H1 (cell line): ENCODE measurements at places on chromosomes 11 and 22. TPM values are rescaled to one million over a fixed set of nuclear protein-coding genes. Genes with fewer than 3 reads are reported as not detected.

DNA sequence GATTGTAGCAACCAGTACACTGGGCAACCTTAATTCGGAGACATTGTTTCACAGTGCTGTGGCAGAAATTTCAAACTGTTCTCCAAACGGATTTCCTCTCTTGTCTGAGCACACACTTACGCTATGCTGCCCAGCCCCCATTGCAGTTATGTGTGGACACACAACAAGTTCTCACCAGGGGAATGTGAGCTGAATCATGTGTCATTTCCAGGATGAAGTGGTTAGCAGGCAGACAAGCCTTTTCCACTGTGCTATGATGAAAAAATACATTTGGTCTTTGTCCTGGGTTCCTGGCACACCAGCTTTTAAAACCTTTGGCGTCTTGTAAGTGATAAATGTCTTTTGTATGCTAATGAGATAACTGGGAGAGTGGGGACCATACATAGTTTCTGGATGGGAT, 46.9 kb upstream of the SYT9 start:
- no peaks in the 10 kb centered on the region for H3K36me3 ChIP-seq
- H3K27ac ChIP-seq = no peak overlapping the region
- no peak for DNase-seq
- H3K4me1 ChIP-seq = no peaks in the 10 kb centered on the region
- no peaks in the 10 kb centered on the region for H3K27me3 ChIP-seq

SCN4B gene
- total RNA-seq = 2.0 and 2.8 TPM in 2 replicates

- no peak overlapping the region for H3K4me3 ChIP-seq
- H3K27me3 ChIP-seq = no peaks in the 10 kb centered on the region
- no peaks in the 10 kb centered on the region for H3K4me1 ChIP-seq
- H3K27ac ChIP-seq = no peak overlapping the region
- no peaks in the 10 kb centered on the region for H3K36me3 ChIP-seq
Observed at GRCh38 chr22:43502306-43502874, 90.6 kb downstream of the MPPED1 start.

TSSK2 gene
- total RNA-seq = not detected in 2 replicates

GRCh38 chr11:100730266-100730665, 43.2 kb downstream of the ARHGAP42 start:
- H3K27me3 ChIP-seq = no peaks in the 10 kb centered on the region
- H3K36me3 ChIP-seq = no peaks in the 10 kb centered on the region
- peaks cover 10% of the 10 kb centered on the region for H3K4me1 ChIP-seq

DNA sequence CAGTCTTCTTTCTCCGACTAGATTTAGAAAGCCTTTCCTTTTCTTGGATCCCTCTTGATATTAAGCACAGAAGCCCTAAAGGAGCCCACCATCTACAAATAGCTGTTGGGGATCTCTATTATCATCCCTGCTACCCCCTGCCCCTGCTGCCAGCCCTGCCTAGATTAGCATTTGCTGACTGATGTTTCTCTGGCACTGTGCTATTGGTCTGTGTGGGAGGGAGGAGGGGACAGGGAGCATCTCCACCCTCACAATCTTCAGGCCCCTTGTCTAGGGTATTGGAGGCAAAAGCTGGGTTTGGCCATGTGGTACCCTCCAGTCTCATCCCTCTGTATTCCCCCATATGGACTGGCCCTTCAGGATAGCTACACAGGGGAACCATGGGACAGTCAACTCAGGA, 6.2 kb downstream of the USH1C start:
- no peaks in the 10 kb centered on the region for H3K36me3 ChIP-seq
- H3K27me3 ChIP-seq = peaks cover 4% of the 10 kb centered on the region
- no peak overlapping the region for H3K4me3 ChIP-seq

GRCh38 chr22:36328635-36329253, 59.0 kb downstream of the MYH9 start:
- no peaks in the 10 kb centered on the region for H3K27me3 ChIP-seq
- H3K4me1 ChIP-seq = peaks cover 9% of the 10 kb centered on the region
- H3K27ac ChIP-seq = peak overlapping the region; percentile 98
- DNase-seq = no peak

MS4A6A gene
- not detected in 2 replicates for total RNA-seq

GRCh38 chr11:117160826-117161225, 16.7 kb downstream of the PAFAH1B2 start:
- no peaks in the 10 kb centered on the region for H3K27me3 ChIP-seq
- no peak for DNase-seq
- H3K4me3 ChIP-seq = no peak overlapping the region
- peaks cover 74% of the 10 kb centered on the region for H3K36me3 ChIP-seq
- H3K27ac ChIP-seq = no peak overlapping the region

GRCh38 chr11:121563900-121564822, 111.4 kb upstream of the SORL1-AS1 start:
- no peak for DNase-seq
- H3K4me3 ChIP-seq = no peak overlapping the region

DNA sequence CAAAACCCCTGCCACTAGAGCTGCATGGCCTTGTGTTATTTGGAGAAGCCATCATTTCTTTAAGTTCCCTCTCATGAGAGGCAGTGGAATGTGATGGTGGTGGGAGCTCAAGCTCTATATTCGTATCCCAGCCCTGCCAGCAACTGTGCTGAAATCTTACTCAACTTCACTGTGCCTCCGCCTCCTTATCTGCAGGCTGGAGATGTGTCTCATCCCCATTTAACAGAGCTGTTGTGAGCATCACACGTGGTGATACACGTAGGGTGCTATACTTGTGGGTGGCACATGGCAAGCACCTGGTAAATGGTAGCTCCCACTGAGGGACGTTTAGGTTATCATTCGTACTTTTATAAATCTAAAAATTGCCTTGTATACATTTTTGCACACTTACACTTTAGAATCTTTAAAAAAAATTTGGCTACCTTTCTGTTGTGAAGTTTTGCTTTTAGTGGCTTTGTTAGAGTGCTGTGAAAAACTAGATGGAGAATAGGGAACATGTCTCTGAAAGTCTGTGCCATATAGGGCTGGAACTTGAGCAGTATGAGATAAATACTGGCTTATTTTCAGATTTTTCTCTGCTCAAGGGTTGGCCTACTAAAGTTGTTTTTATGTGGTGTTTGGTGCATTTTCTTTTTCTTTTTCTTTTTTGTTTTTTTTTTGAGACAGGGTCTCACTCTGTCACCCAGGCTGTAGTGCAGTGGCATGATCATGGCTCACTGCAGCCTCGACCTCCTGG, 23.2 kb downstream of the TNRC6B start:
- H3K4me3 ChIP-seq = no peak overlapping the region
- H3K27me3 ChIP-seq = no peaks in the 10 kb centered on the region

DNA sequence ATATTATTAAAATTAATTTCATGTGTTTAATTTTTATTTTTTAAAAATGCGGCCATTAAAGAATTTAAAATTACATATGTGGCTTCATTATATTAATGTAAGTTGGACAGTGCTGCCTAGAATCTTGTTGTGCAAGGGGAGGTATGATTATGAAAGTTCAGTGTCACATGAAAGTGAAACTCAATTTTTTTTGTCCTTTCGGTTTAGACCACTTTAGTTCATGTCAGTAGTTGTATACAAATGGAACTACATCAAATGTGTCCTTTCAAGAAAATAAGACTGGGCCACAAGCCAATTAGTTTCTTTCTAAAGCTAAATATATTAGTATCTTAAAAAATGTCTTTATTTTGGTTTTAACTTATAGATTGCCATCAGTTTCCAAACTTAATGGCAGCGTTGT, 35.7 kb downstream of the TBCEL start:
- H3K4me3 ChIP-seq = no peak overlapping the region

SORL1 gene
- 65.5 and 66.6 TPM in 2 replicates for total RNA-seq

DNA sequence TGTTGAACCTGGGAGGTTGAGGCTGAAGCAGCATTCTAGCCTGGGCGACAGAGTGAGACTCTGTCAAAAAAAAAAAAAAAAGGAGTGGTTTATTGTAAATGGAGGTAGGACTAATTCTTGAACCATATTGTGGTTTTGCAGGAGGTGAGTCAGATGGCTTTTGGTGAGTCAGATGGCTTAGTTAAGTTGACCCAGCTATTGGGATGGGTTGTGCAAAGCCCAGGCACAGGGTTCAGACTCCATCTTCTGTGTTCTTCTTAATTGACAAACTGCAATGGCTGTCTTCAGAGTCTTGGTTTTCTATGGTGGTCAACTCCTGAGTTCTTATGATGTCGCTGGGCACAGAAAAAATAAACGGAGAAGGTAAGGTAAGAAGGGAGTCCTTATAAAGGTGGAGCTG, 182.7 kb downstream of the ADAMTS15 start:
- H3K4me1 ChIP-seq = no peaks in the 10 kb centered on the region
- no peak overlapping the region for H3K27ac ChIP-seq
- no peaks in the 10 kb centered on the region for H3K36me3 ChIP-seq
- H3K27me3 ChIP-seq = no peaks in the 10 kb centered on the region
- no peak for DNase-seq
- no peak overlapping the region for H3K4me3 ChIP-seq

GRCh38 chr11:2205214-2205720, 33.7 kb upstream of the TH start:
- no peak overlapping the region for H3K27ac ChIP-seq
- H3K4me1 ChIP-seq = no peaks in the 10 kb centered on the region
- H3K27me3 ChIP-seq = no peaks in the 10 kb centered on the region

KRTAP5-1 gene
- total RNA-seq = not detected in 2 replicates

- DNase-seq = no peak
- no peak overlapping the region for H3K4me3 ChIP-seq
- H3K36me3 ChIP-seq = no peaks in the 10 kb centered on the region
Observed at GRCh38 chr11:134502153-134502550, 90.1 kb upstream of the B3GAT1 start.

DNA sequence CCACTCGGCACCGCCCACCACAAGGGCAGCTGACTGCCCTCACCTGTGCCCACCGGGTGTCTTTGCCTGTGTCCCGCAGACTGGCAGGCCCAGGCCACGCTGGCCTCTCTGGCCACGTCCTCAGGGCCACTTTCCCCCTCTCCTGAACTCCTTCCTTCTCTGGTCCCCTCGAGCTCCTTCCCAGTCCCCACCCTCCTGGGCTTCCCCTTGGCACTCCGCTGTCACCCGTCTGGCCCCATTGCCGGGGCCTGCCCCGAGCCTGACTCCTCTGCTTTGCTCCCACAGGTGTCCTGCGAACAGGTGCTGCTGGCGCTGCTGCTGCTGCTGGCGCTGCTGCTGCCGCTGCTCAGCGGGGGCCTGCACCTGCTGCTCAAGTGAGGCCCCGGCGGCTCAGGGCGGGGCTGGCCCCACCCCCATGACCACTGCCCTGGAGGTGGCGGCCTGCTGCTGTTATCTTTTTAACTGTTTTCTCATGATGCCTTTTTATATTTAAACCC, 14.2 kb downstream of the MCAT start:
- H3K27me3 ChIP-seq = no peaks in the 10 kb centered on the region
- peaks cover 4% of the 10 kb centered on the region; the same call in 1 of the 2 replicates for H3K36me3 ChIP-seq
- peak; percentile 57 for DNase-seq

DNA sequence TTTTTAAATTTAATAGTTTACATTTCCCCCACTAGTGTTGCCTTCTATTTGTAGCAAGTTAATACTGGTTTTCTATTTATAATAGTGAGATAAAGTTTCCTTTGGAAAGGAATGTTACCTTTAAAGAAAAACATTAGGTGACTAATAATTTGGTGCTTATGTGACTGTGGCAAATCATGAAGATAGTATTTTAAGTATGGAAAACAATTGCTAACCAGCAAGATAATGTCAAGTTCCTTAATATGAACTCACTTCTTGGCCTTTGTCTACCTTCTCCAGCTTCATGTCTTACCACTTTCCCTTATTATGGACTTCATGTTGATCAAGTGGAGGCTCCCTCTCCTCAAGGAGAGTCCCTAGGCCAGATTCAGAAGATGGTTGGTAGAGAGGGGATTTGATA, 27.2 kb downstream of the ARHGEF12 start:
- no peaks in the 10 kb centered on the region for H3K4me1 ChIP-seq
- no peaks in the 10 kb centered on the region for H3K36me3 ChIP-seq
- H3K4me3 ChIP-seq = no peak overlapping the region
- H3K27ac ChIP-seq = no peak overlapping the region
- no peaks in the 10 kb centered on the region for H3K27me3 ChIP-seq
